ENCODE measurements at places on chromosomes 7 and 10.

GRCh38 chr7:92794391-92794790 is 42.0 kb downstream of the CDK6 start:
- no peak for DNase-seq

DNA sequence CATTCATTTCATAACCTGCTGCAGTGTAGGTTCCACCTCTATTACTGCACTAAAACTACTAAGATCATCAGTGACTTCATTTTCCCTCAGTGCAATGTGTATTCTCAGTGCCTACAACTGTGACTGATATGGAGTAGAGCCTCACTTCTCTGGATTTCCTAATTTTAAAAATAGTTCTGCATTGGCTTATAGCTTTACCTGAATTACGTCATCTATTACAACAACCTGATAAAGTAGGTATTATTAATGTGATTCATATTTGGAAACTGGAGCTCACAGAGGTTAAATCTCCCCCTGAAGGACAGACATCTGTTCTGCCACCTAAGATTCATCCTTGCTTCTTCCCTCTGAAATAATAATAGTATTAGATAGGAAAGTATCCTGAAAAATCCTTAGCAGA is 70.9 kb upstream of the NOBOX start:
- no peak for DNase-seq

DNA sequence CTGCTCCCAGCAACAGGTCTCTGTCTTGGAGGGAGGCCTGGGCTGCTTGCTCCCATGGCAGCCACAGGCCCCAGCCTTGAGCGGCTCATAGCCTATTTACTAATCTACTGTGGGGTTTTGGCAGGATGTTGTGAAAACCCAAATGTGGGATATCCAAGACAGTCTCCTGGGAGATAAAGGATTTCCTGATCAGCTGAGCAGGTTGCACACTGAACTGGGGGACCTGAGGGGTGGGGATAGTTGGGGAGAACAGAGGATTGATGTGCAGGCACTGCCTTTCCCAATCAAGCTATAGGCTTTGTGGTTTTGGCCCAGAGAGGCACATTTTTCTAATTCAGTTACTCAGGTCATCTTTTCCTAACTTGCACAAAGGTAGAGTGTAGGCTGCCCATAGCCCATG is 92.6 kb downstream of the SH2D4B start:
- DNase-seq = no peak

DNA sequence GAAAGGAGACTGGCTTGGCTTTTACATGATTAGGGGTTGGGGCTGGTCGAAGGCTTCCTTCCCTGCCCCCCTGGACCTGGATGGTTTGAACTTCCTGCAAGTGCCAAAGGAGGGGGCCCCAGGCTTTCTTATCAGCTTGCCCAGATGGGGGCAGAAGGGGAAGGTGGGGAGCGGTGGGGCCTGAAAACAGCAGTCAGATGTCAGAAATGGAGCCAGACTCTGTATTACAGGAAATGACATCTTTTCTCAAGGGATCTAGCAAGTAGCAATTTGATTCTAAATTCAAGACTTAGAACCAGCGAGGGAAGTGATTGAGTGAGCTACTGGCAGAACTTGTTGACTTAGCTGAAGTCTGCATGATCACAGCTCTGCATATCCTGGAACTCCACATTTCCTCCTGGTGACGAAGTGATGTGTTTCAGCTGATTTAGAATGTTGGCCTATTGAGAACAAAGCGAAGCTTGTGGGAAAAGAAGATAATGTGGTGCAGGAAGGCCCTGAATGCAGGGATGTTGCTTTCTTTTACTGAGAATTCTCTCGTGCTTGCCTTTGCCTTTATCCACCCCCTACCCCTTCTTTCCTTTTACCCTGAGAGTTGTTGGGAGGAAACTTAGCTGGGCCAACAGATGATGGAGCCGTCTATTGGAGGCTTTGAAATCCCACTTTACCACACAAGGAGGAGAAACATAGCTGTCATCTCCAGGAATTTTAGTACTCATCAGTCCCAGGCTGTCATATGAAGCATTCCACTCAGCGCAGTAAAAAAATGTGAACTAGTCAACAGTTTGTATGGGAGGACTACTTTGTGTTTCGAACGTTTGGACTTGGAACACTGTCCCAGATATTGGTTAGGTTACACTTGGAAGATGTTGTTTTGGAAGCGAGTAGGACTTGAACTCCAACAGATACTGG is 43.2 kb downstream of the CCNY start:
- peak; percentile 68 for DNase-seq
